GM18507 (cell line): ENCODE measurements at places on chromosomes 6 and 20.

DNA sequence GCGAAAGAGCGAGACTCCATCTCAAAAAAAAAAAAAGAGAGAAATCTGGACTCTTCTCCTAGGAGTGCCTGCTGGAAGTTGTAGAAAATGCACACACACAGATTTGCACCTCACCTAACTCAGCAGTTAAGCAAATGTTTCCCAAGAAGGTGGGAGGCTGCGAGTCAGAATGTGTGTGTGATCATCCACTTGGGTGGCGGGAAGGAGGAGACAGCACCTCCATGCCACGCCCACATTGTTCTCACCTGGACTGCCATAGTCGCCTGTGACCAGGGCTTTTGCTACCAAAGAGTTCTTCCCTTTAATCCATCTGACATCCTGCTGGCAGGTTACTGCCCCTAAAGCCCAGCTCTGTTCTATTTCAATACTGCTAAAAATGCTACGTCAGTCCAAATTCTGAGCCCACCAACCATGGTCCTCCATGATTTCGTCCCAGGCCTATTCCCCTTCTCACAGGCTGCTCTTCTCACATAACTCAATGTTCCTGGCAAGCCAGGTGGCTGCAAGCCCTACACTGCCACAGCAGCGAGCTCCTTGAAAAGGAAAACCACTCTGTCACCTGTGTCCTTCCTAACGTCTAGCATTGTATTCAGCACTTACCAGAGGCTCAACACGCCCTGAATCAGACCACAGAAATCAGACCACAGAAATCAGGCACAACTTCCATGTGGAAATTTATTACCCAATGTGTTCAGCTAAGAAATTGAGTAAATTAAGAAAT is 77.5 kb downstream of the PSMG4 start:
- no peak for DNase-seq

GRCh38 chr20:44961870-44962267 is 1.7 kb upstream of the TOMM34 start:
- no peak for DNase-seq

DNA sequence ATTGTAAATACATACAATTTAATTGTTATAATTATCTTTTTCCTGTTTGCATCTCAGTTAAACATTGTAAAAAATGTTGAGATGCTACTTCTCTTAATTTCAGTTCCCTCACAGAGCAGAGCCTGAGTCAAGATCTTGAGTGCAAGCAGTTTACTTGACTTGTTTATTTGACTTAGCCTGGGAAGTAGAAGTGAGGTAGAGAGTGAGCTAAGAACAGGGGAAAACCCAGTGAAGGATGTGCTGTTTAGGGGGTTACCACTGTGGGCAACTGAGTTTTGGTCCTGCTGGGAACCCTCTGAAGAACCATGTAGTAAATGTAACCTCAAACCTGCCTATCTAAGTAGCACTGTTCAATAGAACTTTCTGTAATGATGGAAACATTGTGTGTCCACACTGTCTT is 495.2 kb upstream of the FLRT3 start:
- DNase-seq: no peak

GRCh38 chr20:62292108-62292507 is 10.7 kb upstream of the ADRM1 start:
- DNase-seq: no peak

- DNase-seq: no peak
These were observed 276.7 kb downstream of the PLCB1 start for GRCh38 chr20:8408587-8409307.

DNA sequence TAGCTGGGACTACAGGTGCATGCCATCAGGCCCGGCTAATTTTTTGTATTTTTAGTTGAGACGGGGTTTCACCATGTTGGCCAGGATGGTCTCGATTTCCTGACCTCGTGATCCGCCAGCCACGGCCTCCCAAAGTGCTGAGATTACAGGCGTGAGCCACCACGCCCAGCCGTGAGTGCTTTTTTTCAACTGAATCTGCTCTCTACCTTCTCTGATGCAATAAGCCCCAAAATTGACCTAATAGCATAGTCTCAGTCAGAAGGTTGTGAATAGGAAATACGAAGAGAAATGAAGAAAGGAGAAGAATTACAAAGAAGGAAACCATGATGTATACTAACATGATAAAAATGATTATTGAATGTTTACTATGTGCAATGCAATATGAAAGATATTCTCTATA is 33.2 kb downstream of the BEND6 start:
- no peak for DNase-seq

GRCh38 chr6:42158011-42158410 is 15.2 kb upstream of the GUCA1A start:
- no peak for DNase-seq

DNA sequence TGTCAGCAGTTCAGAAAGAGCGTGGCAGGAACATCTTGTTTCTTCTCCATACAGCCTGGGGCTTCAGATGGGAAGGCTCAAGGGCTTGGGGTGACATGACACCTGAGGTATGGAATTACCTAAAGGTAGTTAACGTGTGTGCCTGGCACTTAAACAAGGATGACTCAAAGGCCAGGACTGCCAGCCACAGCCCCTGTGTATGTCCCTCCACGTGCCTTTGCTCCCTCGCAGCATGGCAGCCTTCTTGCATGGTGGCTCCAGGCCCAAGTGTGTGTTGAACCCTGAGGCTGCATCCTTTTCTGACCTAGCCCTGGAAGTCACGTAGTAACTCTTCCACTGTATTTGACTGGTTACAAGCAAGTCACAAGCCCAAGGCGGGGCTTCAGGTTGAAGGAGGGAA is 33.6 kb upstream of the MYL9 start:
- DNase-seq: no peak

- no peak for DNase-seq
These were observed 223.1 kb downstream of the PHF3 start for GRCh38 chr6:63858691-63859090.

GRCh38 chr6:91273729-91274128 is 686.9 kb upstream of the MAP3K7 start:
- no peak for DNase-seq

DNA sequence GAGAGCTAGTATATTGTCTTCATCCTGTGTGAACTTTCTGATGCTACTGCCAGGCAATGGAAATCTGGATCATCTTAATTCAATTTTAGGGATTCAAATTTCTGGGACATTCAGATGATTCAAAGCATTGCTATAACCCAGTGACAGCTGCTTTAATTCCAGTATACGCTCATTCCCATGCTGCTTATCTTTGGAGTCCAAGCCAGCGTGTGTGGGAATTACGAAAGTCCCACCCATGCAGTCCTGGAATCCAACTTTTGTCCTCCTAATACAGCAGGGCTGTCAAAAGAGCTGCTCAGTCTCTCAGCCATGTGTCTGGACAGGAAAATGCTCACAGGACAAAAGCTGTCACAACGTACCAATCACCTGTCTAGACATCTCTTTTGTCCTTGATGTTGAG is 219.8 kb downstream of the LAMA2 start:
- no peak for DNase-seq

DNA sequence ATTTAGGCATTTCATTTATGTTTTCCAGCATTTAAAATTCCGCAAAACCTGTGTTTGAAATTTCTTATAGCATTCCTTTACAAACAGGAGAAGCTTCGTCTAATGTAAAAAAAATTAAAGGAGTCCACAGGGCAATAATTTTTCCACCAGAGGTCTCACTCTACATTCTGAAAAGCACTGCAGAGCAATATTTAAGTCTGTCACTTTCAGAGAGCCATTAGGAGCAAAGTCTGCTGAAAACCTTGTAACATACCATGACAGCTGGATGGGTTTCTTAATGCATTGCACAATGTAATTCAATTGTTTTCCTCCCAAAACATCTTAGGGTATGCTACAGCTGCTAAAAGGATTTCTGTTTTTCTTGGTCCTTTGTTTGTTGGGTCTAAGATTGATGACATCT is 18.0 kb downstream of the BAG2 start:
- no peak for DNase-seq

DNA sequence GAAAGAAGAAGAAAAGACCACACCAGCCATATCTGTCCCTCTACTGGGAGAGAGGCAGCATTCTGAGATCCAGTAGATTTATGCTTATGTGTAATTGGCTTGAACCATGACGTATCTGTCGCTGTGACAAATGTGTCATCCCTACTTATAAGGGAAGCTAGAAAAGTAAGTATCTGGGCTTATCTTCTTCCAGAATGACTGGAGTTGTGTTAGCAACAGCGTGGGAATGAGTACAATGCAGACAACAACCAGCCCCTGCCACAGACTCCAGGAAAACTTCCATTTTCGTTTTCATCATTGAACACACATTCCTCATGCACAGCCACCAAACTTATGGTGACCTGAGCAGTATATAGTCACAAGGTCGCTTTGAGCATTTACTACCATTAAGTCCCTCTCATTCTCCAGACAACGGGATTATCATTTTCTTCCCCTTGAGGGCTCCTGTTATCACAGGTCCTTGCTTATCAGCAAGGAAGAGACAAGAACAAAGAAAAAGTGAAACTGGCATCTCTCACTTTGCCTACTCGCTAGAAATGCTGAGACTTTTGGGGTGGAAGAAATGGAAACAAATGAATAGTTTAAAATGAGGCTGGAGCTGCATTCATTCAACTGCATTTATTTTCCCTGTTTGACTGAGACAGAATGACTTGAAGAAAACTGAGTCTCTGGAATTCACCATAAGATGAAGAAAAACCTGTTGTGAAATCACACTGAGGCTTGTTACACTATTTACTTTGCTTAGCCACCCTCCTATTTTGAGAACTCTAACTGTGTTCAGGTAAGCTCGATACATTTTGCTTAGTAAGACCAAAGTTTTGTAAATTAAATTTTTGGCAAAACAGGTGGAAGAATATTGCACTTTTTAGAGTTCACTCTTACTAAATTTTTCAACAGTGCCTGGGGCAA is 149.3 kb upstream of the FOXQ1 start:
- no peak for DNase-seq

- DNase-seq: no peak
These were observed 329.1 kb downstream of the LAMA2 start for GRCh38 chr6:129212081-129212480.

DNA sequence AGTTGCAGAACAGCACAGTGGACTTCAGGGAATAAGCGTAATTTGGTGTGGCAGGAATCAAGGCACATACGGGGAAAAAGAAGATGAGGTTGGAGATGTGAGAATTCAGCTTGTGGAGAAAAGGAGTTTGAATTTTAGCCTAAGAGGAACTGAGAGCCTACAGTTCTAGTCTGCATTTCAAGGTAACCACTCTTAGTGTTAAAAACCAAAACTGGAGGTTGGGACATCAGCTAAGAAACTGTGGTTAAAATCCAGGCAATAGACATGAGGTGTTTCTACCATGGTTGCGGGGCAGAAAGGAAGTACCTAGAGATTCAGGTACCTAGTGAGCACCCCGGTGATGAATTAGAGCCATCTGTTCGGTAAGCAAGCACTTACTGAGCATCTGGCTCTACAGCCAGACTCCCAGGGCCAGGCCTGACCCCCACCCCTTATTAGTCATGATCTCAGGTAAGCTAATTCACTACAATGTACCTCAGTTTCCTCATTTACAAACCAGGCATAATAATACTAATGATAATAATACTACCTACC is 44.4 kb downstream of the FAXC start:
- DNase-seq: no peak

DNA sequence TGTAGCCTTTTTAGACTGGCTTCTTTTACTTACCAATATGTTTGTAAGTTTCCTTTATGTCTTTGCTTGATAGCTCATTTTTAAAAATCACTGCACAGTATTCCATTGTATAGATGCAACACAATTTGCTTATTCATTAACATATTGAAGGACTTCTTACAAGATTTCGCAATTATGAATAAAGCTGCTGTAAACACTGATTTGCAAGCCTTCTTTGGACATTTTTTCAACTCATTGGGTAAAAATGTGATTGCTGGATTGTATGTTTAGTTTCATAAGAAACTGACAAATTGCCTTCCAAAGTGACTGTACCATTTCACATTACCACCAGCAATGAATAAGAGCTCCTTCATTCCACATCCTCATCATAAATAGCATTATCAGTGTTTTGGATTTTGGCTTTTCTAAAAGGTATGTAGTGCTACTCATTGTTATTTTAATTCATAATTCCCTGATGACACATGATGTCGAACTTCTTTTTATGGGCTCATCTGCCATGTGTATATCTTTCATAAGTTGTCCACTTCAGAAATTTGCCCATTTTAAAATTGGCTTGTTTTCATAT is 80.7 kb downstream of the TFAP2B start:
- no peak for DNase-seq

GRCh38 chr20:10492844-10493243 is 57.7 kb downstream of the SLX4IP start:
- no peak for DNase-seq

DNA sequence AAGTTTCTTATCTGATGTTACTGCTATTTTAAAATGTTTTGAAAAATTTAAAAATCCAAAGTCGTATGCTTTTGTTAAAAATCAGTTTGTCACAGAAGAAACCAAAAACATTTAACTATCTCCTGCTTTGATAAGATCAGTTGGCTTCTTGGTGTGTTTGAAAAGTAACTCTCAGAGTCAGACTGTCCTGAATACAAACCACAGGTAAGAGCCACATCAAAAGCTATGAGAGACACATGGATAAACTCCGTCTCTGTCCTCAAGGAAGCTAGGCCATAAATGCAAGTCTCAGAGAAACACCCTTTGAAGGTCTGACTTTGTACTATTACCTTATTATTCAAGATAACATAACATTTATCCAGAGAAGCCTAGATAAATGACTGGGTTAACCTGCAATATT is 7.7 kb downstream of the HBS1L start:
- no peak for DNase-seq

- no peak for DNase-seq
These were observed 20.5 kb upstream of the TTPAL start for GRCh38 chr20:44455126-44455525.

GRCh38 chr6:144266091-144266649 is 19.0 kb upstream of the UTRN start:
- DNase-seq: no peak

DNA sequence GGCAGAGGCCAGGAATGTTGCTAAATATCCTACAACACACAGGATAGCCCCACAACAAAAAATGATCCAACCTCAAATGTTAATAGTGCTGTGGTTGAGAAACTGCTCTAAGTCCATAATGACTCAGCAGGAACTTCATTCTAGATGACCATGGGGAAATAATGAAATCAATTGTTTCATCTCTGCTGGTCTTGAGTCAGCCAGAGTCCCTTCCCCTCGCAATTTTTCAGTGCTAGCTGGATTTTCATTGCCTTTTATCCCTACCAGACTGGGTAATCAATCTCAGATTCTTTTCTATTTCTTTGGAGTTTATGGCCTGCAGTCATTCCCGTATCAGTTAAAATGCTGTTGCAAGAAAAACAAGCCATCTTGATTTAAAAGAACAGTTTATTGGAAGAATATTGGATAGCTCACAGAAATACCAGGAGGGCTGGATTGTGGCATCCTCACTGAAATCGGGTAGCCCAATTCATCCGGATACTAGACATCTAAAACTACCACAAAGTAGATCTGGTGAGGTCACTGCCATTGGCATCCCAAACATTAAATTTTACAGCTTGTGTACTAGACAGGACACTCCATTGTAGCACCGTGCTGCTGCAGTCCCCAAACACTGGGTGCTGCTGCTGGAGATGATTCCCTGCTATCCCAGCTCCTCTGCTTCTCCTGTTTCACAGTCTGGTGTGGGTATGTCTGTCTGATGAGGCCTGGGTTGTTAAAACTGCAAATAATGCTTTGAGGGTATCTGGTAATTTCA is 30.3 kb upstream of the POPDC3 start:
- no peak for DNase-seq

- DNase-seq: no peak
These were observed 214.2 kb downstream of the COL19A1 start for GRCh38 chr6:70080443-70081070.
